ENCODE measurements at places on chromosomes 11 and 22.

DNA sequence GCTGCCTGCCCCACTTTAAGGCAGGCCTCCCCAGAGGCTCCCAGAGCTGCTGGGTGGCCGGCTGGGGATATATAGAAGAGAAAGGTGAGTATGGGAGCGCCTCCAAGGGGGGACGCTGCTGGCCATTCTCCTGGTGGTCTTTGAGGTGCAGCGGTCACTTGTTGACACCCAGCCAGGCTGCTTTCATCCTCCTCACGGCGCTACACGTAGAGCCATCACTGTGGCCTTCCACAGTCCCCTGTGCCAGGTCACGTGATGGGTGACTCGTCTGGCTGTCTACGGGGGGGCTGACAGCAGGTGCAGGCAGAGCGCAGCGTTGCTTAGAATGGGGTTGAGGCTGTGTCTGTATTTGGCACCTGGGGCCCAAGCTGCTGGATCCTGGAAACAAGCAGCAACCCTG is 1.9 kb downstream of the ACR start:
- no peak for ATAC-seq

GRCh38 chr11:14774721-14775120 is 117.3 kb downstream of the CYP2R1 start:
- no peak for ATAC-seq

DNA sequence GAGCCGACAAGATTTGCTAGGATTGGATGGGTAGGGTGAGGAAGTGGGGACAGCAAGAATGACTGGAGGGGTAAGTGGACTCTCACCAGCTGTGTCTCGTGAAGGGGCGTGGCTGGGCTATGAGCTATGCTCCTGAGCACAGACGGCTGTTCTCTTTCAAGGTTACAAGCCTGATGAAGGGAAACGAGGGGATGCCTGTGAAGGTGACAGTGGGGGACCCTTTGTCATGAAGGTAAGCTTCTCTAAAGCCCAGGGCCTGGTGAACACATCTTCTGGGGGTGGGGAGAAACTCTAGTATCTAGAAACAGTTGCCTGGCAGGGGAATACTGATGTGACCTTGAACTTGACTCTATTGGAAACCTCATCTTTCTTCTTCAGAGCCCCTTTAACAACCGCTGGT is 19.9 kb downstream of the F2 start:
- ATAC-seq = no peak

DNA sequence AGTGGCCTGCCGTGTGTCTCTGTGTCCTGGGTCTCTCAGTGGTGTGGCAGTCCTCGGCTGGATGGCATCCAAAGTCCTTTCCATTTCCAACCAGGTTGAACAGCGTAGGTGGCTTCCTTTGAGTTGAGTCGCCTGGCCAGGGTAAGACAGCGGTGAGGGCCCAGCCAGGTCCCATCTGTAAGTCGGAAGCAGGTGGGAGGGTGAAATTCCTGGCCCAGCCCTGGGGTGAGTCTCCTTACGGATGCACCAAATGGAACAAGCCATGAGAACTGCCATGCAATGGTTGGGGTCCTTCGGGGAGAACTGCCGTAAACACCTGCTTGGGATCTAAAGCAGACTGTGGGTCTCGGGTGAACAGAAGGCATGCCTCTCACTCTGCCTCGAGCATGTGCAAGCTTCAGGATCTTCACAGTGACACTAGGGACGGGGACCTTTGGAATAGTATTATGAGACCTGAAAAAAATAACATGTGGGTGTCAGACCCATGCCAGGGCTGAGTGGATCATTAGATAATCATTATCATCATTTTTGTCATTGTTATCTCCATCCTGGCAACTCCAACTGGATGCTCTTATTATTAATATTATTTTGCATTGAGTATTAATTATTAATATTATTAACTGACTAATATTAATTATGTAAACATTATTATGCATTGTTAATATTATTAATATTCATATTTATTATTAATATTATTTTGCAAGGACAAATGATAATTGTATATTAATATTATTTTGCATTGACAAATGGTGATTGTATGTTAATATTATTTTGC is 57.7 kb upstream of the LINC01488 start:
- ATAC-seq = no peak

DNA sequence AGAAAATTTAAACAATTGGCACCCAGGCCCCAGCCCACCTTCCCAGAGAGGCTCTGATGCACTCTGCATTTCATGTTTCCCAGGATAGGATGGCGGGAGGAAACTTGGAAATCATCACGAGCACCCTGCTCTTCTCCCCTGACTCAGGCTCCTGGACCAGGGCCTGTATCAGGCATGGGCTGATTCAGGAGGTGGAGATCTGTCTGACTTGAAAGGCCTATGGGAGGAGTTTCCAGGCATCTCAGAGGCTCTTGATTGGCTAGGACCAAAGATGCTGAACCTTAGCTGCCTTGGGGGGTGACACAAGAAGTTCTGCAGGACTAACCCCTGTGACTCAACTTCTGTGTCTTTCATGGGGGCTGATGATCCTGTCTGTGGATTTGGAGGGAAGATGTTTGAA is 106.2 kb downstream of the PKNOX2 start:
- no peak for ATAC-seq

GRCh38 chr11:13135385-13136271 is 126.5 kb downstream of the RASSF10 start:
- no peak for ATAC-seq

GRCh38 chr22:39731881-39732555 is 161.5 kb downstream of the CACNA1I start:
- no peak for ATAC-seq

DNA sequence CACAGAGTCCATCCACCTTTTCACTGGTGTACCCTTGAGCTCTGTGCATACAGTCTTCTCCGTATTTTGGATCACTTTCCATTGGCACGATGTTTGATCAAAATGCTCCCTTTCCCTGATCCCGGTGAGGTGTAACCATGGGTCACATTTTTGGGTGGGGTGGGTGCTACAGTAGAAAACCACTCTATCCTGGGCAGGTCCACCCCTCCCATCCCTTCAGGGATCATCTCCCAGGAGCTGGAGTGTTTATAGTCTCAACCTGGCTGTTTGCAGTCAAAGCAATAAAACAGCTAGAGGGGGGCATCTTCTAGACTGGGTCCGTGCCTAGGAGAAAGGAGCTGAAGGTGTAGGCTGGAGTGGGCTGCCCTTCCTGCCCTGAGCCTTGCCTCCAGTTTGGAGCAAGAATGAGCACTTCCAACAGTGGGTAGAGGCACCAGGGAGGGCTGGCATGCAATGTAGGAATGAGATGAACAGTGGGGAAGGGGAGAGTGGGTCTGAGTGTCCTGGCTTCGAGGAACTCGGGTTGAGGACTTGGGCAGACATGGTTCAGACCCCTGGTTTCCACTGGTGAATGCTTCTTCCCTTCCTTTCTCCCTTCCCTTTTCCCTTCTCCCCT is 38.8 kb downstream of the RNF141 start:
- ATAC-seq = no peak

DNA sequence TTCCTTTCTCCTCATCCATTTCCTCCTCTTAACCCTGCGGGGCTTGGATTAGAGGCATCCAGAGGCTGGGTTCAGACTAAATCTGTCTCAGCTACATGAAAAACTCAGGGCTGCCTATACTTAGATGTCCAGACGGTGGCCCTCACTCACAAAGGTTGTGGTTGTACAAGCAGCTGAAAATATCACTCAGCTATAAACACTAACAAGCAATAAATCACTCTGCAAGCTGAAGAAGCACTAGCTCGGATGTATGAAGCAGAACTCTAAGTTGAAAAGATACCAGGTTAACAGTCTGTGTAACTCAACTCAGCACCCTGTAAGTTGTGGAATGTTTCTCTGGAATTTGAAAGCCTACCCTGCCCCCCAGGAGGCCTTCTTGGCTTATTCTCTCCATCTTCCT is 82.9 kb downstream of the EXT2 start:
- no peak for ATAC-seq

GRCh38 chr11:77191823-77192495 is 63.9 kb downstream of the MYO7A start:
- ATAC-seq = peak; percentile 45

DNA sequence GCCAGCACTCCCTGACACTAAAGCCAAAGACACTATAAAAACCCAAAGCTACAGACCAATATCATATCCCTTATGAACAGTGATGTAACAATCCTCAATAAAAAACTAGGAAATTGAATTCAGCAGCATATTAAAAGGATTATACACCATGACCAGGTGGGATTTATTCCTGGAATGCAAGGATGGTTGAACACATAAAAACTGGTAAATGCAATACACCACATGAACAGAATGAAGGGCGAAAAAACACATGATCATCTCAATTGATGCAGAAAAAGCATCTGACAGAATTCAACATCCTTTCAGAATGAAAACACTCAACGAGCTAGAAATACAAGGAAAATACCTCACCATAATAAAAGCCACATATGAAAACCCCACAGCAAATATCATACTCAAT is 31.3 kb downstream of the OSBP start:
- ATAC-seq = no peak

- ATAC-seq = no peak
Observed at GRCh38 chr11:57751676-57752253, at the start of gene BTBD18. TSS of gene BTBD18 (minus strand) at chr11:57751819. CDS start at chr11:57751188, 631 bp downstream.

DNA sequence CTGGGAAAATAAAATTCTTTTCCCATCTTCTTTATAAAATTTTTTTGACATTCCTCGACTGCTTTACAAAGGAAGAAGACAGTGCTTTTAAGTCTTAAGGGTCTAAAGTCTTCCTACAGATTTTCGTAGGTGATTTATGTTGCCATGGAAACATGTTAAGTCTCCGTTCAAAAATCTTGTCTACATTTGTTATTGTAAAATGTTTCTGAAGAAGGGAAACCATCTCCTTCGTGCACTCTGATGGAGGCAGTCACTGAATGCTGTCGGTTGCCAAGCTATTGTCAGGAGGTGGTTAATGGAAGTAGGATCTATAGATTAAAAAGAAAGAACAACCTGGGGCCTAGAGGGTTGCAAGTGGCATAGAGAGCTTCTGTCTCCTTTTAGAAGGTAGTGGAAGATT is 52.6 kb downstream of the MAP6 start:
- ATAC-seq = no peak

- no peak for ATAC-seq
Observed at GRCh38 chr22:25953919-25954318, 211.9 kb downstream of the MYO18B start.

DNA sequence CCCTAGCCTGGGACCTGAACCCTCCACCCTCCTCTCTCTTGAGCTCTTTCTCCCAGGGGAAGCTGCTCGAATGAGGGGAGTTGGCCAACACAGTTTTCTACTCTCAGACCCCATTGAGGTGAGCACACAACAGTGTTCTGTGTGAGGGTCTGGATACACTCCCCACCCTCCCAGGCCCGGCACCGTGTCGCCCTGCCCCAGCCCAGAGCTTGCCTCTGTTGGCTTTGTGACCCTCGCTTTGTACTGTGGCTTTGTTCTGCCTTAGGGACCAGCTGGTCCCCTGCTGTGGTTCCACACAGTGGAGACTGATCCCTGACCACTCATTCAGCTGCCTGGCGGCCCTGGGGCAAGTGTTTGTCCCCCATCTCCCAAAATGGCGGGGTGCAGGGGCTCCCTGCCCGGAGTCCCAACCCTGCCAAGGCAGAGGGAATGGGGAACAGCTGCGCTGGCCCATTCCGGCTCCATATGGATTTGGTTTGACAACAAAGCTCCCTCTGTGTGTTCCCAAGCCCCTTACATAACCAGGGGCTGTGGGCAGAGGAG is 8.3 kb downstream of the ST3GAL4 start:
- ATAC-seq = no peak

DNA sequence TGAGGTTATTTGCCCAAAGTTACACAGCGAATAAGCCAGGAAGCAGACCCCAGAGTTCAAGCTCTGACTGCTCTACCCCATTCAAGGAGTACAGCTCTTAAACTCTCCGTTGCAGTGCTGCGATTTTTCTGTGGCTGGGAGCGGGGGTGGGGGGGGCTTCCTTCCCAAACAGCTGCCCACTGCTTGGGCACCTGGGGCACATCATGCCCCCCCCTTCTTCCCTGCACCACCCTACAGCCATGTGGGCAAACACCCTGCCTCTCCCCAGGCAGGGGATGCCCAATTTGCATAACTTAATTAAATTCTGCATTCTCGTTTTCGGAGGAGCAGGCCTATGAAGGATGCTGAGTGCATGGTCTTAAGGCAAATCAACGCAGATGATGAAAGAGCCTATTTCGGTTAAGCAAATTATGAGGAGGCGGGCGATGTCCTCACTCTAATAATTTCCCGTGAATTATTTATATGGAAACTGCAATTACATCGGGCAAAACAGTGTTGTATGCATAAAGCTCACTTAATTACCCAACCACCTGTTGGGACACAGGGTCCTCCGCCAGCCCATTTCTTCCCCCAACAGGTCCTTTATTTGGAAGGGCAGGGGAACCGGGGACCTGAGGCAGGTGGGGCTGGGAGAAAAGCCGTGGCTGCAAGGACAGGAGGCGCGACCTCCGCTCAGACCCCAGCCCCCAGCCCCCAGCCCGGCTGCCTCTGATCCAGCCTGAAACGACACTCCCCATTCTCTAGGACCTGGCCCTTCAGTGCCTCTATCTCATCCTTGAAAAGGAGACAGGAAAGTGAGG is 610.5 kb downstream of the BUD13 start:
- ATAC-seq = no peak

DNA sequence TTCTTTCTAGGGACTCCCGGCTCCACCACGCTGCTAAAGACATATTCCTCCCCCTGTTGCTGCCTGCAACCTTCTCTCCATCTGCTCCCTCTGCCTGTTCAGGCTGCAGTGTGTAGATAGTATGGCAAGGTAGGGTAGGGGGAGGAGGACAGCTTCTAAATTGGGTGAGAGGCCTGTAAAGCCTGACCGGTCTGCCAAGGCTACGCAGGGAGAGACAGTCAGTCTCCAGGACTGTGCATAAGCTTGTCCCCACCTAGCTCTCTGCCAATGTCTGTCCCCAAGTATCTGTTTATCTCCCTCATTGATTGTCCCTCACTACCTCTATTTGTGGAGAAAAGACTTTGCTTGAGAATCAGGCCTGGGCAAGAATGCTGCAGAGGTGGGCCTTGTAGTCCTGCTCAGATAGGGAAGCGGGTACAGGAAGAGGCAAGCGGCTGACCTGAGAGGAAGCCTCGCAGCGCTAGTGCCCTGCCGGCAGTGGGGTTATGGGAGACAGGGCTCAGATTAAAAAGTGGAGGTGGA is 871 bp upstream of the SEZ6L start:
- ATAC-seq = no peak

DNA sequence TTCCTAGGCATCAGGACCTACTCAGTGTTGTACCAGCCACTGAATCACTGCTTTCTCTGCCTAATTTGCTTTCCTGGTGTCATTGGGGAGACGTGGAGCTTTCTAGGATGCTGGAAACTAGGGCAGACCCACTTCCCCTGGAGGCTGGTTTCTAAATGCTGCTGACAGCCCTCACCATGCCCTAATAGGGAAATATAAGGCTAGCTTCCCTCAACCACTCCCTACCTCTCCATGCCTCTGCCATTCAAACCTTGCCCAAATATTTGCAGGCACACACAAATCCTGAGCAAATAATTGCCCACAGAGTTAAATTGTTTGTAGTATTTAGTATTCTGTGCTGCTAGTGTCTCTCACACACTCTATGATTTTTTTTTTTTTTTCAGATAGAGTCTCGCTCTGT is 310.2 kb downstream of the DDX10 start:
- ATAC-seq = no peak

- no peak for ATAC-seq
Observed at GRCh38 chr11:68867066-68867465, 25.4 kb upstream of the CPT1A start.

- ATAC-seq = no peak
Observed at GRCh38 chr11:69416143-69416515, 65.3 kb upstream of the LINC01488 start.

Data from activated CD4-positive, CD25-positive, alpha-beta regulatory T cell treated with anti-CD3 and anti-CD28 coated beads, Interleukin-2, amount 50 U/mL, for 24 hours (primary cell).